ENCODE measurements at places on chromosomes 5 and 9. TPM values are rescaled to one million over a fixed set of nuclear protein-coding genes. Genes with fewer than 3 reads are reported as not detected.

The LECT2 gene
- polyA plus RNA-seq, result 1.6 TPM

The SMIM3 gene
- 22.9 TPM for polyA plus RNA-seq

DNA sequence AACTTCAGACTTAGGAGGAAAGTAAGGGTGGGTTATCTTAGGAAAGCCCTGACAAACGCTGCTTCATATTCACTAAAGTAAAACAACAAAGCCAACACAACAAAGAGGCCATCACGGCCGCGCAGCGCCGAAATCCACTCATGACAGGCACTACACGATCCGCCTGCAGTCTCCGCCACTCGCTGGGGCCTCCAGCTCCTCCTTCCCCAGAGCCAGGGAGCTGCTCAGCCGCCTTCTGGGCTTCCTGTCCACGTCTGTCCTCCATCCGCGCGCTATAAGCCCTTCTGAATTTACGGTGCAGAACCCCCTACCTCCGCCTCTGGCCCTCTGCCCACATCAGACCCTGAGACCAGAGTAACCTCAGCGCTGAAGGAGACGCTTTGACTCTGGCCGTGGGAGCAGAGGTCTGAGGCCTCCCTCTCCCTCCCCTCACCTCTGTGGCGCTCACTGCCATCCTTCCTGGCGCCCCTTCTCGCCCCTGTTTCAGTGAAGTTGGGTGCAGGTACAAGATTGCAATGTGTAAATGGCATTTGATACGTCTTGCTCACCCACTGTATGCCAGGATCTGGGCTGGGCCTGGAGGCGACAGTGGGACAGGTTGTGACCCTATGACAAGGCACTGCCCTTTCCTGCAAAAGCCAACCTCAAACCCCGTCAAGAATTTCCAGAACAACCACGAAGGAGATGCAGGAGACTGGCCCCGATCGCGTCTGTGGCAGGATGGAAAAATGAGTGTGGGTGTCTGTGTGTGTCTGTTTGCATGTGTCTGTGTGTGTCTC is 74.9 kb upstream of the PHYKPL start:
- no peak for DNase-seq

DNA sequence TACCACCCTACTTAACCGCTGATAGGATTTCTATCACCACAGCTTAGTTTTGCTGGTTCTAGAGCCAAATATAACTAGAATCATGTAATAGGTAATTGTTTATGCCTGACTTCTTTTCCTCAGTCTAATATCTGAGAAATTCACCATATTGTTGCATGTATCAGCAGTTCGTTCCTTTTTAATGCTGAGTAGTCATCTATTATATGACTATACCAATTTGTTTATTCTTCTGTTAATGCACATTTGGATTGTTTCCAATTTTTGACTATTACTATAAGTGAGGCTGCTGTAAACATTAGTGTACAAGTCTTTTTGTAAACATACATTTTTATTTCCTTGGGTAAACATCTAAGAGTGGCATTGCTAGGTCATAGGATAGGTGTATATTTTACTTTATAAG is 25.9 kb downstream of the CSNK1G3 start:
- DNase-seq, result no peak

- no peak for DNase-seq
Measured at GRCh38 chr5:106875591-106876297, 795.0 kb downstream of the EFNA5 start.

- no peak for DNase-seq
Measured at GRCh38 chr9:76701441-76702039, 62.7 kb upstream of the PCA3 start.

GRCh38 chr9:84224246-84224645 is 116.3 kb downstream of the SLC28A3 start:
- DNase-seq, result no peak

DNA sequence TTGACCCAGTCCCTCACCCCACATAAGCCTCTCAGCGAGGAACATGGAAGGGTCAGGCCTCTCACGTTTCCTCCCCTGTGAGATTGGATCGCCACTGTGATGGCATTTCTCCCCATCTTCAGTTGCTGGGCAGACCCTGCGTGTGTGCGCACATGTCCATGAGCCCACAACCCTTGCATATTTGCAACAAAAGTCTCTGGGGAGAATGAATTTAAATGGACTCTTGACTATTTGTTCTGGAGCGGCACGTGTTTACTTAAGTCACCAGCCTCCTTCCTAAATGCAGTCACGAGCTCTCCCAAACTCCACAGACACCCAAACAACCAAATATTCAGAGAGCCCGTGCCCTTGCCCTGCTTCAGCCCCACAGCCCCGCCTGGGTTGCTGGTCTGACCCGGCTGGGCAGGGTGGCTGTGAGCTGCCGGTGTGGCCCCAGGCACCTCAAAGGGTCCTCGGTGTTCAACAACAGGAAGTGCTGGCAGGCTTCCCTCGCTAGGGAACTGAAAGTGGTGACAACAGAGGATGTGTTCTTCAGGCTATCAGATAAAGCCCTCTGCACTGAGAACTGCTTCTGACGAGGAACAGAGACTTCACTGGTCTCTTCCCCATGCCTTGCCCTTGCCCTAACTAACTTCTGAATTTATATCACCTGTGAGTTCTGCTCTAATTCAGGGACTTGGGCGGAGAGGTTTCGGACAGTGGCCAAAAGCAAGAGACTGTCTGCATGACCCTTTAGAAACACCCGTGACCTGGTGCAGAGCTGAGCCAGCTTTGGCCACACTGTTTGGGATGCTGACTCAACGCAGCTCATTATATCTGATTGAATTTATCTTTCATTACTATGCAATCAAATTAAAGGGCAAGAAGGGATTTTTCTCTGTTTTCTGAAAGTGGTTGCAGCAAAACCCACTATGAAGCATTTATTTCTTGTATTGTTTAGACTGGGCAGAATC is 19.2 kb upstream of the CD180 start:
- DNase-seq, result no peak

DNA sequence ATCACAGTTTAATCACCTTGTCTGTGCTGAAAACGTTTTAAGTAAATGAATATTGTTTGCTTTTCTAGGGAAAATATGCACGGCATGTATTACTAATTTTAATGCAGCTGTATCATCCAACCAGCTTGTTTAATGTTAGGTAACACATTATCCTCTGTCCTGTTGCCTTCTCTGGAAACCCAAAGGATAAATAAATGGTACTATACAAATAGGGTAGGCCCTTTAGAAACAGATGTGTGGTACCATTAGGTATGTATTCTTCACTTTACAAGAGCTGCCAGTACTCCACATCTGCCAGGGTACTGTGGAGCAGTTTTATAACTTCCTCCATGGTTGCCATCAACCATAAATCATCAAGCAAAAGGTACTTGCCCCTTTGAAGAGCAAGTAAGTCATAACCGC is 42.9 kb downstream of the FAF2 start:
- no peak for DNase-seq

DNA sequence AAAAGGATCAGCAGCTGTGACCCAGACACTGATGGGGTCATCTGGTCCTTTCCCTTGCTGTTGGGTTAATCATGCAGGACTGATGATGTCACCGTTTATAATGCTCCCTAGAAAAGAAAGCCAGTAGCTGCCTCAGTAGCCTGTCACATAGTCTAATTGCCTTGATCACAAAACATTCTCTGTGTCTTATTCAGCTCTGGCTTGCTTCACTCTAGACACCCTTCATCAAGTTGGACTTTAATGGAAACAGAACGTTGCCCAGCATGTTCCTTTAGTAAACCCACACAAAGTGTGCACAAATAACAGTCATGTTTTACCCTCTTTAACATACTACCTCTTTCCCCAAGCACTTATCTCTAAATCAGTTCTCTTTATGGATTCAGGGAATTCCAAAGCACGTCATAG is 170.8 kb downstream of the SGCD start:
- DNase-seq, result no peak

GRCh38 chr5:143642791-143643190 is 169.2 kb upstream of the HMHB1 start:
- no peak for DNase-seq

DNA sequence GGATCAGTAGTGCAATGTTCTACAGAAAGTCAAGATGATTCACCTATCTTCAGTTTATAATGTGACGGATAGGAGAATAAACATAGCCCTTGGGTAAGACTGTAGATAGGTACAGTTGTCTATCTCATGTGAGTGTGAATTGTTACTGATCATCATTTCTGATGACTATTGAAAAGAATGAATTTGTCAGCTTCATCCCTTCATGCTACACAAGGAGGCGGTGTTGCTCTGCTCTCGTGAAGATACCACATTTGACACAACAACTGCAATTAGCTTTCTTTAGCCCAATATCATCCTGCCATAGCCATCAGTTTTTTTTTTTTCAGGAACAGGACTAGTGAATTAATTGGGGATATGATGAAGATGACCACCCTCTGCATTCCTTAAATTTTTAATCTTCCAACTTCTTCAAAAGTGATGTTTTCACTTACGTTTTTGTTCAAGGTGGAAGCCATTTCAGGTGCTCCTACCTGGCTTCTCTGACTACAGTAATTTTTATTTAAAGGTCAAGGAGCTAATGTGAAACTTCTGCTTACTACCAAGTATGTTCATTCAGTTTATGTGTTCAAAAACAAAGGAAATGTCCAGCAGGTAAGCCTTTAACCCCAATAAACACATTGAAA is 152.9 kb upstream of the MOCS2 start:
- DNase-seq, result no peak

- DNase-seq, result no peak
Measured at GRCh38 chr5:73378765-73379164, 69.8 kb downstream of the FOXD1 start.

GRCh38 chr5:138336952-138337684 is 948 bp upstream of the FAM53C start:
- DNase-seq, result no peak

GRCh38 chr9:127518091-127518856 is 67.0 kb downstream of the LRSAM1 start:
- no peak for DNase-seq

- no peak for DNase-seq
Measured at GRCh38 chr5:96256795-96257470, 176.1 kb downstream of the PCSK1 start.

DNA sequence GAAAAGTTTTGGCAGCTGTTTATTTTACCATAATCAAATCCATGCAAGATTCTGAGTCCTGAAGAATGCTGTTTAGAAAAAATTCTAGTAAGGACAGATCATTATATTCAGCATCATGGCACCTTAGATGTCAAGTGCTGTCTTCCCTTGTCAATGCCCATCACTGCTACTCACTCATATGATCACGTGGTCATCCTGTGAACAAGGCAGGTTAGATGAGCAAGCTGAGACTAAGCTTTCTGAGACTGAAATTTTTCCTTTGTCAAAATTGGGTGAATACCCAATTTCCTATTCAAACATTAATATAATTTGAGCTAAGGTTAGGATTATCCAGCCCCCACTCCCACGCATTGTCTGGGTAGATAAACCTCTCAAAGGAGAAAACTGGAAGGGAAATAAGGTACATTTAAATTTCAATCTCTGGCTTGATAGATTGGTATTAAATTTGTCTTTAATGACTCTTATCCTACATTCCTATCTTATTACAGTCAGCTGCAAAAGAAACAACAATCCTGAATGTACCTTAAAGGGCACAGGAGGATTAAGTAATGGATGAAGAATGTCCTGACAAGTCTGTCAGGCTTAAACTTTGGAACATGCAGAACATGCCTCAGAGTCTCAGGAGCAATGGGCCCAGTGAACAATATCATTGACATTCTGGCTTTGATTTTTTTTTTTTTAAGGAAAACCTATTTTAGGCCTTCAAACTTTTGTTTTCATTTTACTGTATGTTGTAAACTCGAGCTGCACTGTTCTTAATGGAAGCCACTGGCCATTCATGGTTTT is 148.7 kb upstream of the RANBP3L start:
- DNase-seq, result no peak

DNA sequence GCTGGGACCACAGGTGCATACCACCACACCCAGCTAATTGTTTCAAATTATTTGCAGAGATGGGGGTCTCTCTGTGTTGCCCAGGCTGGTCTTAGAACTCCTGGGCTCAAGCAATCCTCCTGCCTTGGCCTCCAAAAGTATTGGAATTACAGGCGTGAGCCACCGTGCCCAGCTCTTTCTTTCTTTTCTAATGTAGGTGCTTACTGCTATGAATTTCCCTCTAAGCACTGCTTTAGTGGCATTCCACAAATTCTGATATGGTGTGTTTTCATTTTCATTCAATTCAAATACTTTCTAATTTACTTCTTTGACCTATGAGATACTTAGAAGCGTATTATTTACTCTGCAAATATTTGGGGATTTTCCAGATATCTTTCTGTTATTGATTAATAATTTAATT is 14.9 kb downstream of the HMGXB3 start:
- no peak for DNase-seq

GRCh38 chr5:12292610-12293204 is 388.5 kb upstream of the CTNND2 start:
- DNase-seq, result no peak
